ENCODE measurements at places on chromosomes 16 and 17.

GRCh38 chr16:6027733-6028132 is 930.1 kb upstream of the EEF2KMT start:
- no peak for DNase-seq

GRCh38 chr16:87066133-87067002 is 250.8 kb downstream of the C16orf95 start:
- DNase-seq: no peak

DNA sequence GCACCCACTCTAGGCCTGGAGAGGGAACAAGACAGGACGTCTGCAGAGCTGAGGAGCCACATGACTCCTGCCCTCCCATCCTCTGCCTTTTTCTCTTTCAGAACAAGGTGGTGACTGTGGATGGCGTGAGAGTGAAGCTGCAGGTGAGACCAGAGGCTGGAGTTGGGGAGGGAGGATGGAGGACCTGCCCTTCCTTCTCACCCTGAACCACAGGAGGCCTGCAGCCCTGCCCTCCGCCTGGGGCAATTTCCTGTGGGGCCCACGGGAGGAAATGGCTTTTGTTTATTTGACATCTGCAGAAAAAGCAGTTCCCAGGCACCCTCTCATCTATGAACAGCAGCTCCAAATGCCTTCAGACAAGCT is 5.1 kb downstream of the RAB37 start:
- no peak for DNase-seq

DNA sequence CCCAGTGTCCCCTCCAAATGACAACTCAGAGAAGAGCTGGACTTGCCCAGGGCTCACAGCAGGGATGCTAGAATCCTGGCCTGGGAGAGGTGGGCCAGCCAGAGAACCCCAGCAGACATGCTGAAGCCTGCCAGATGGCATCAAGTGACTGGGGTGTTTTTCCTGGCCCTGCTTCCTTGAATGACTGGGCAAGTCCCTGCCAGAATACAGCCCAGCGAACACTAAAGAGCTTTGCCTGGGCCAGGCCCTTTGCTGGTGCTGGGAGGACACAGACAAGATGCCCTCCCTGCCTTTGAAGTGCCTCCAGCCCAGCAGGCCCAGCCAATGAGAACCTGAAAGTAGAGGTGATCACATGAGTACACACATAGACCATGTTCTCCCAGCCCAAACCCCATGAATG is 11.5 kb downstream of the ZNF319 start:
- DNase-seq: no peak

DNA sequence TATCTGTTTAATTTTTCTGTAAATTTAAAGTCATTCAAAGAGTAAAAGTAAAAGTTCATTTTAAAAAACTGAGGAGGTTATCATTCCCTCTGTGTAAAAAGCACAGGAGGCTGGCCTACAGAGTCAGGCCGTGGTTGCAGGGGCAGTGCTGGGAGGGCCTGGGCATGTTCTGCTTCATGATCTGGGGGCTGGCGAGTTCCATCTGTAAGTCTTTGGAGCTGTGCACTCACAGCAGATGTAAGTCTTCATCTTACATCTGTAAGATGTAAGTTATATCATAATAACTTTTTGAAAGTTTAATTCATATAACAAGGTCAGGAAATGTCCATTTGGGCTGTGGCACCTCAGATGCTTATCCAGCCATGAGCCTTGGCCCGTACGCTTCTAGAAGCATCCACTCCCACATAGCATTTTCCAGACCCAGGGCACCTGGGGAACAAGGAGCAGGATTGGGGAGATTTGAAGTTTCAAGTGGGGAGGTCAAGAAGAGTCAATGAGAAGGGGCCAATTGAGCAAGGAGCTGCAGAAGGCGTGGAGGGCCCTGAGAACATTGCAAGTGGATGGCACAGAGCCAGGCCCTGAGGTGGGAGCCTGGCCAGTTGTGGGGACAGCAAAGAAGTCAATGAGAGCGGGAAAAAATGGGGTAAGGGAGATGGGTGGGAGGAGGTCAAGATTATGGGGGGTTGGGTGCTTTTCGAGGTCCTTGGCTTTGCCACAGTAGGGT is 54.1 kb downstream of the TNFRSF13B start:
- DNase-seq: no peak

- no peak for DNase-seq
Measured at GRCh38 chr17:77667478-77667877, 291.0 kb upstream of the TNRC6C start.
